ENCODE measurements at places on chromosomes 6 and 20.

DNA sequence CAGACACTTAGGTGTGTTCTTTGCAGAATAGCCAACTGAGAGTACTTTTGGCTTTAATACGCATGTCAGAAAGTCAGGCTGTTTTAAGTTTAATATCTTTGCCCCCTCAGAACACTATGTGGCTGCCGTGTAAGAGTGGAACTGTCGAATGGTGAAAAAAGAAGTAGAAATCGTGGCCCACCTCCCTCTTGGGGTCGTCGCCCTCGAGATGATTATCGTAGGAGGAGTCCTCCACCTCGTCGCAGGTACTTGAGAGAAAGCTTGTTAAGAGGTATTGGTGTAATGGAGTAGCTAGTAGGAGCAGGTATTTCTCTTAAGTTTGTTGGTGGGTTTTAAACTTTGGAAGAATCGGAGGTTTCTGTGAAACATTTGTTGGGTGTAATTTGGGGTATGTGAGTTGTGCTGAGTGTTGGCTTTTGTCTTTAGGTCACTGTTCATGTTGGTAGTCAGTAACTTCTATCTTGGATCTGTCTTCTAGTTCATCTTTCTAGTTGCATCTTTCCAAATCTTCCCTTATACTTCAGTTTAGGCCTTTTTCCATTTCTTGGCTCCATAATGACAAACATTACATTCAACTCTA, 4.7 kb downstream of the SRSF3 start:
- no peak for DNase-seq

DNA sequence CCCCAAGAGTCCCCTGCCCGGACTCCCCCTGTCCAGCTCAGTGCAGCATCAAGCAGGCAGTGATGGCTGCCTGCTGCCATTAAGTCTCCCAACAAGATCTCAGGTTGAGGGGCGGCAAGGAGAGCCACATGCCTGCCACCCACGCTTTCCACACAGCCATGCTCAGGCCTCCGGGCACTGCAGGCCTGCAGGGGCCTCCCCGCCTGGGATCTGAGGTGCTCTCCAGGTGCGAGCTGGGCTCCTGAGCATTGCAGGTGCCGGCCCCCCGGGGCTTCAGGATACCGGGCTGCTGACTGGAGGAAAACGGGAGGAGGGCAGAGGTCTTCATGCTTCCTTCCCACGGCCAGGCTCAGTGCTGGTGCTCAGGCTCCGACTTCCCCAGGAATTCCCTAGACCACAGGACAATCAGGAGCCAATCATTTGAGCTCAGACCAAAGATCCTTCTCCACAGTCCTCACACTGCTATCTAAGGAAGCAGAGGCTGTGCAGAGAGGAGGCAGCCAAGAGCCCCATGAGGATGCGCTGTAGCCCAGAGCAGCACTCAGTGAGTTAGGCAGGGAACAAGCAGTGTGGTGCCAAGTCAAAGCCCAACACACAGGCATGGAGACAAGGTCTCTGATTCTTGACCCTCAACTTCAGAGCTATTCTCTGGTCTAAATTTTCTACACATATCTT, 52.7 kb downstream of the PYGB start:
- DNase-seq: no peak

DNA sequence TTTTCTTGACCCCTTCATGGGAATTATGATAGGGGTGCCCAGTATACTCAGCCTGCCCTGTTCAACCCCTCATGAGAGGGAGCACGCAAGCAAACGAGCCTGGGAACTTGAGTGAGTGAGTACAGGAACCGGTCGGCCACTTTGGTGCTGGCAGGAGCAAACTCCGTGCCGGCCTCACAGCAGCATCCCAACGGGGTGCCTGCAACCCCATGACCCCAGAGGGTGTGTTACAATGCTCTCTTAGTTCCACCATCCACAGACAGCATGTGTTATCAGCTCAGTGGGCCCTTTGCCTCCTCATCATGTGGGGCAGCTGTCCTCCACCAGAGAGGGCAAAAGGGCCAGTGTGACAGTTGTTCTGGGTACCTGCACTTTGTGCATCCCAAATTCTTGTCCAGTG, 289.8 kb downstream of the FRK start:
- no peak for DNase-seq

- DNase-seq: no peak
These were observed 42.9 kb downstream of the BCAS4 start for GRCh38 chr20:50837532-50838321.

DNA sequence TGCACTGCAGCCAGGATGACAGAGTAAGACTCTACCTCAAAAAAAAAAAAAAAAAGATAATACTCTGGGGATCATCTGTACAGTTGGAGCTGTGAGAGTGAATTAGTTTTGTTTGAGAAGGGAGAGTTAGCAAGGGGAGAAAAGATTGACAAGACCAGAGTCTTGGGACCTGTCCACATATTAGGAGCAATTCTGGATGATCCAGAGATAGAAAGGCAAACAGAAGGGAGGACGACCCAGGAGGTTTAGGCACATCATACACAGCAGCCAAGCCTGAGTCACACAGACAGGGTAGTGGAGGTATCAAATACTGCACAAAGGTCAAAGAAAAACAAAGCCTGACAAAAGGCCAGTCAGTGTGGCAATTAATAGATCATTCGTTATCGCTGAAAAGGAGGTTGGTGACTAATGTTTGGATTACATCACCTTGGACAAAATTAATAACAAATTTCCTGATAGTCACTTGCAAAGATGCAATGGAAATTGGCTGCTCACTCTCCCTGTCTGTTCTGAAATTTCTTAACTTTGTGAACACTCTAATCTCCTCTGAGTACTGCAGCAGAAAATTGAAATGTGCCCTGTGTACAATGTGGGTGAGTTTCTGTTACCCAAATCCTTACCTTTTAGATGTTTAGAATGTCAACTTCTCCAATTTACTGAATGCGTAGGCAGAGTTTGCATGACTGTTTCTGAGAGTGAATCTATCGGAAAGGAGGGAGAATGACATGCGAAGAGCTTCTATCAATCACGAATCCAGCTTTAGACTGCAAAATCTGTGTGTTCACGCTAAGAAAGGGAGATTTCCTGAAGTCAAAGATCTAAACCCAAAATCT, 105.4 kb downstream of the TSHZ2 start:
- no peak for DNase-seq

GRCh38 chr6:125918230-125918629, 38.3 kb upstream of the HINT3 start:
- DNase-seq: no peak

DNA sequence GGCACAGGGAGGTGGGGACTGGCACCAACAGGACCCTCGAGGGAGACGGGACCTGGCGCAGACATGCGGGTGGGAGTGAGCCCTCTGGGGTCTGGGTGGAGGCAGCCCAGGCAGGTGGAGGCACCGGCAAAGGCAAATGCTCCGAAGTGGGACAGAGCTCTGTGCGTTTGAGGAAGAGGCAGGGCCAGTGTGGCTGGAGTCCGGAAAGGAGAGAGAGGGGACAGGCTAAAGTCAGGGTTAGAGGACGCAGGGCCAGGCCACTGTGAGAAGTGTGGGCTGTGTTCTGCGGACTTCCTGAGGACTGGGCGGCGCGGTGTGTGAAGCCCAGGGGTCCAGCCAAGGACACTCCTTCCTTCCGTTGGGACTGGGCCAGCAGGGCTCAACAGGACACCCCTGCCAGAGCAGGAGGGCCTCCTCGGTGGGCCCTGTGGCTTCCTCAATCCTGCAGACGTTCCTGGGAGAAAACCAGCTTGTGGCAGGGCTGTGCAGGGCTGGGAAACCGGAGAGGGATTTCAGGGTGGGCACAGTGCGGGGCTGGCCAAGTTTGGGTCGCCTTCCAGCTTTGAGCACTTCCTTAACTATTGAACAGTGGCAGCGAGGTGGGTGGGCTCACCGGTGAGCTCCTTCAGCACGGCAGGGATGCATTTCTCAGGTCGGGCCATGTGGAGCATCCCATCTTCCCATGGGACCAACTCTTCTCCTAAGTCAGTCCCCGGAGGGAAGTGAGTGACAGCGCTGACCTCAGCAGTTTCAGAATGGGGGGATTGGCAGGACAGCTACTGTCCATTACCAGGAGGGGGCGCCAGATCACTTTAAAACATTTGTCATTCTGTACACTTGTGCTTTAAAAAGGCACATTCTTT, 22.5 kb downstream of the MOCS3 start:
- DNase-seq: peak; percentile 39

- DNase-seq: no peak
These were observed 81.7 kb downstream of the FAM217A start for GRCh38 chr6:3997177-3997770.

- no peak for DNase-seq
These were observed 148.7 kb upstream of the PHACTR3 start for GRCh38 chr20:59455402-59456341.

GRCh38 chr20:7828437-7828836, 111.8 kb downstream of the HAO1 start:
- no peak for DNase-seq

DNA sequence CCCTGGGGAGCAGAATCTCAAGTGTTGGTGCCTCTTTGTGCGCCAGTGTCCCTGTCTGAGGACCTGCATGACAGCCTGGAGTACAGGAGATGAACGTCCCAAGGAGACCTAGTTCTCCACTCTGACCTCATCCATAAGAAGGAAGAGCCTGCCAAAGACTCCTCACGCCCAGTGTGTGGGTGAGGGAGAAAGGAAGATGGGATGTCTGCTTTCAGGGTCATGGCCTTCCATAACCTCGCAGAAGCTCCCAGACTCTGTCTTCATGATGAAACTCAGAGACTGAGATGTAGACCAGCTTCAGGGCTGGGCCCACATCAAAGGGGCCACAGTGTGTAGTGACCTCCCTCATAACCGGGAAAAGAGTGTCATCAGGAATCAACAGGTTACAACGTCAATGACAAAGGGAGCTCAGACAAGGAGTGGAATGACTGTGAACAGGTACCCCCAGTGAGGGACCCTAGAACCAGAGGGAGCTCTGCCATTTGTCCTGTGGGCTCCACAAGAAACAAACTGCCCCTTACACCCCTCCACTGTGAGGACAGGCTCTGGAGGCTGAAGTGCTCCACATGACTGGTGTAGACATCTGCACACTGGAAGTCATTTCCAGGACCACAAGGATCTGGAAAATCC, 8.1 kb downstream of the HLA-DQB1 start:
- DNase-seq: no peak

DNA sequence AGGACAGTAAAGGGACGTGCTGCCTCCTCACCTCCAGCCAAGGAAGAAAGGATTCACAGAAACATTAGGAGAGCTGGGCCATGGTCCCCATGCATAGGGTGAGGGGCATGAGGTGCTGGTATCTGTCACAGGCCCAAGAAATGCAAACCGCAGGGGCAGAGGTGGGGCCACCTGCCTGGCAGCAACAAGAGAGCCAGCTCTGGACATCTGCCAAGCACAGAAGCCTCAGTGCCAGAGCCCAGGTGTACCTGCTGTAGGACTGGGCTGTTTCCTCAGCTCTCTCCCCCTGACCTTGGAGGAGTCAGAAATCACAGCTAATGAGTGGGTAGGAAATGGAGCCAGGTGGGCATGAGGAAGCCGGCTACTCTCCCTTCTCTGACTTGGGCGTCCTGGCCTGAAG, 45.3 kb downstream of the SLC2A12 start:
- DNase-seq: no peak

- DNase-seq: peak; percentile 58
These were observed 53.1 kb upstream of the FAM83D start for GRCh38 chr20:38873050-38873581.

GRCh38 chr20:5195655-5196054, 68.8 kb downstream of the CDS2 start:
- DNase-seq: no peak

DNA sequence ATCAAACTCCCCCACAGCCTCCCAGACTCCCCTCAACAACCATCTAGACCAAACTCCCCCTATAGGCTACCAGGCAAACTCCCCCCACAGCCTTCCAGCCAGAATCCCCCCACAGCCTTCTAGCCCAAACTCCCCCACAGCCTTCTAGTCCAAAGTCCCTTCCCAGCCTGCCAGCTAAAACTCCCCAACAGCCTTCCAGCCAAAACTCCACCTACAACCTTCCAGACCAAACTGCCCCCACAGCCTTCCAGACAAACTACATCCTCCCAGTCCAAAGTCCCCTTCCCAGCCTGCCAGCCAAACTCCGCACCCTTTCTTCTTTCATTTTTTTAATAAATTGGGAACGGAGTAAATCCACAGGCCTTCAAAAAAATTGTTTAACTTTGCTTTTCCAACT, 37.4 kb upstream of the SYNDIG1 start:
- DNase-seq: no peak

DNA sequence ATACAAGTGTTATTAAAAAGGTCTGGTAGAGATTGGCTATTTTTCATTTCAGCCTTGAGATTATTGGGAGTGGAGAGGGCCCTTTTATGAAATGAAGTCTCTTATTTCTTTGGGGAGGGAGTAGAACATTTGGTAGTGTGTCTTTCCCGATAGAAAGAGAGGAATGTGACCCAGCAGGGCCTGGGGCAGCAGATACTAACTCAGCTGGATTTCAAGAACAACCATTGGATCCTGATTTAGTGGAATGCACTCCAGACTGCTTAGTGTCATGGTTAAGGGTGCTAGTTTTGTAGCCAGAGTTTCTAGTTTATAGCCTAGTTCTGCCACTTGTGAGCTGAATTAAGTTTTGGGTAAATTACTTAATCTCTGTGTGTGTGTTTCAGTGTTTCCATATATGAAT, 18.4 kb upstream of the FLRT3 start:
- no peak for DNase-seq

GRCh38 chr20:54174457-54175175, 830 bp upstream of the CYP24A1 start:
- no peak for DNase-seq

DNA sequence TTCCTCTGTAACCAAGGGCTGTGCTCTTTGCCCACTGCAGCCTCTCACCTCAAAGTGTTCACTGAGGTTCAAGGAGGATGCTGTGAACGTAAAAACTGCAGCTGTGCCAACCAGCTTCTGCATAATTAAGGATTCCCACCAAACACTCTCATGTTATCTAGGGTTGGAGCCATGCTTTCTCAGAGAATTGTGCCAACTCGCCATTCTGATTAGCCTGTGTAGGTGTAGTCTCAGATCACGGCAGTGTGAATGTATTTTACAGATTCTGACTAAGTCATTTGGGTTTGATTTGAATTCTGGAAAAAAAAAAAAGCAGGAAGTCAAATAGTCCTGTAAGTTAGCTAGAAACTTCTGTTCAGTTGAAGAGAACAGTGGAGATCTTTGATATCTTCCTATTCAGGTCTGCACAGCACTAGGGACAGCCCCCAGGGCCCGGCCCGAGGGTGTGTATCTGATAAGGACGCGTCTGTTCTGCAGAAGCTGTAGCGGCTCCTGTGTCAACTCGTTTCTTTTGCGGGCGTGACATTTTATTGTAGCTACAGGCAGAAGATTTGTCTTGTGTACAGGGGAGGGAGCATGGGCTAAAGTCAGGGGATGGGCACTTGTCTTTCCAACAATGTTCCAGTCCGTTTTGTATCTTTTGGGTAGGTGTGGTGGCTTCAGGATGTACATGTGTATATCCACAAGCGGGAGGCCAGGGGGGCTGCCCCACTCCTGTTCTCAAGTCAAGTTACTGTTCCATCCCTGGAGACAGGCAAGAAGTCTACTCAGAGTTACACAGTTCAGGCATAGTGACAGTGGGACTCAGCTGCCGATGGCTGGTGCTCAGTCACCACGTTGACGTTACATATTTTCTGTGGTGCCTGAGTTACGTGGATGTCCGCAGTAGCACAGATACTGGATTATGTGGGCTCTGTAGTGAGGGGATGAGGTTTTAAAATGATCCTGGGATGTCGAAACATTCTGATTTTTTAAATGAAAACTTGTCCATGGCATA, 12.4 kb downstream of the IRF4 start:
- DNase-seq: no peak
